ENCODE measurements at places on chromosomes 5 and 9. TPM values are rescaled to one million over a fixed set of nuclear protein-coding genes. Genes with fewer than 3 reads are reported as not detected.

The SH2D3C gene
- total RNA-seq, result 15.1 TPM

The TSLP gene
- under 0.01 TPM for total RNA-seq

The CREBRF gene
- 12.0 TPM for total RNA-seq

The SLC45A2 gene
- 0.52 TPM for total RNA-seq

The ADAMTS12 gene
- 19.3 TPM for total RNA-seq

The FOXD4 gene
- 0.52 TPM for total RNA-seq

The PHF2 gene
- total RNA-seq, result 18.8 TPM

The GRHPR gene
- total RNA-seq, result 99.2 TPM

The DCTN3 gene
- total RNA-seq, result 67.8 TPM

The PLAC8L1 gene
- total RNA-seq, result not detected

The FAM221B gene
- not detected for total RNA-seq

The GNA14 gene
- total RNA-seq, result 3.7 TPM

The NTNG2 gene
- total RNA-seq, result under 0.01 TPM

The GMCL2 gene
- not detected for total RNA-seq

The FRMPD1 gene
- total RNA-seq, result 6.3 TPM

The SLC6A19 gene
- total RNA-seq, result under 0.01 TPM

The DMRT3 gene
- under 0.01 TPM for total RNA-seq

The LNPEP gene
- 57.4 TPM for total RNA-seq

The GCNT4 gene
- under 0.01 TPM for total RNA-seq

The SLIT3 gene
- 7.8 TPM for total RNA-seq

The SLC25A2 gene
- 0.52 TPM for total RNA-seq

The CAVIN4 gene
- total RNA-seq, result 172 TPM

The CCNH gene
- total RNA-seq, result 51.7 TPM

The SYK gene
- total RNA-seq, result 4.7 TPM

The SPATA31C1 gene
- total RNA-seq, result not detected

The PPWD1 gene
- 52.7 TPM for total RNA-seq

The WDR31 gene
- total RNA-seq, result 2.1 TPM

The FGF1 gene
- 2.6 TPM for total RNA-seq

The ARL15 gene
- 42.3 TPM for total RNA-seq

The TMED9 gene
- total RNA-seq, result 37.6 TPM

The CD274 gene
- 0.52 TPM for total RNA-seq

The ARHGEF39 gene
- 0.52 TPM for total RNA-seq

The GKAP1 gene
- 8.4 TPM for total RNA-seq

The HSPA9 gene
- 145 TPM for total RNA-seq

The MORN5 gene
- not detected for total RNA-seq

The GLIPR2 gene
- 69.4 TPM for total RNA-seq

The SLC25A46 gene
- 32.9 TPM for total RNA-seq

The DIPK1B gene
- 11.0 TPM for total RNA-seq

The KDM3B gene
- 75.2 TPM for total RNA-seq

The CCDC180 gene
- total RNA-seq, result 7.3 TPM

The CCDC152 gene
- 1.6 TPM for total RNA-seq

The KCNMB1 gene
- total RNA-seq, result under 0.01 TPM

The PLCXD3 gene
- total RNA-seq, result 0.52 TPM

The PCDHB10 gene
- total RNA-seq, result 2.6 TPM

The MZB1 gene
- 0.52 TPM for total RNA-seq

The BTNL8 gene
- total RNA-seq, result not detected

The SLC1A3 gene
- total RNA-seq, result 27.1 TPM

The ZMAT2 gene
- 33.4 TPM for total RNA-seq

The SLC6A3 gene
- not detected for total RNA-seq

The PCDHGC3 gene
- 38.1 TPM for total RNA-seq

The FSTL4 gene
- 1.0 TPM for total RNA-seq

The IL4 gene
- not detected for total RNA-seq

The CTSV gene
- 1.6 TPM for total RNA-seq

The ACTBL2 gene
- not detected for total RNA-seq

The DENND1A gene
- total RNA-seq, result 23.5 TPM

The SEMA4D gene
- total RNA-seq, result 14.6 TPM

The PCDHA3 gene
- total RNA-seq, result not detected

The TUSC1 gene
- total RNA-seq, result 9.9 TPM

The ENTREP1 gene
- 15.1 TPM for total RNA-seq

The AP3B1 gene
- 62.1 TPM for total RNA-seq

All from skeletal muscle tissue (tissue), 5 donors.